AML-193 (cell line): ENCODE measurements at places on chromosomes 16 and 17.

DNA sequence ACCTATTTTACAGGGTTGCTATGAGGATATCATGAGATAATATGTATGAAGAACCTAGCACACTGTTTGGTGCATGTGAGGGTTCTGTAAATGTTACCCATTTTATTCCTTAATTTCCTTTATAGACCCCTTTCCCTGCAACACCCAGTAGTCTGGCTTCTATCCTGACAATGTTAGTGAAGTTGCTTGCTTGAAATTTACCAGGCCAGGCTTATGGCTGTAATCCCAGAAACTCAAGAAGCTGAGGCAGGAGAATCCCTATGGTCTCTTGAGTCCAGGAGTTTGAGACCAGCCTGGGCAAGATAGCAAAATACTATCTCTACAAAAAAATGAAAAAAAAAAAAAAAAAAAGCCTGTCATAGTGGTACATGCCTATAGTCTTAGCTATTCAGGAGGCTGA lies 722.0 kb downstream of the MAF start:
- no peak for DNase-seq

- no peak for DNase-seq
Observed at GRCh38 chr16:74451951-74452758, 30.9 kb upstream of the CLEC18B start.

- DNase-seq, result no peak
Observed at GRCh38 chr17:12613566-12613965, 52.1 kb upstream of the MYOCD start.

DNA sequence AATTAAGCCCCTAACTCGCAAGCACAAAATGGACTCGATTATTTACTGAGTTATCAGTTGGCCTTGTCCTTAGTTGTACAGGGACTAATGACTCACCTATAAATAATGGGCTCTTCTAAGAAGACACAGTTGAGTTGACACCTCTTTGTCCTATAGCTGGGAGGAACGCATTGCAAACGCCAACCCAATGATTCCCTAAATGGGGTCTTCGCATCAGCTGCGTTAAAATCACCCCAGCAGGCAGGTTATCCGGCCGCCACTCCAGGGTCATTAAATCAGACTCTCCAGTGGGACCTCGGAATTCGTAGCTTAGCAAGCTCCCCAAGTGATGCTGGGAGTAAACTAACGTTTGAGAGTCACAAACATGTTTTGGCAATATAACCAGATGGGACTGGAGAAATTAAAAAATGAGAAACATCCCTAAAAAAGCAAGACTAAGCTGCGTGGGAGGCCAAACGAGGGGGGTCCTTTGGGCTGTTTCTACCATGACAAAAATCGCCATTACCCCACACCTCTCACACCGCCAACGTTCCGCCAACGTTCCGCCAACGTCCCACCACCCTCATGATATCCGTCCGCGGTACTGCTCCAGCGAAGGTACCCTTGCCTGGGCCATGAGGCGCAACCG lies 932 bp upstream of the NFE2L1 start:
- no peak for DNase-seq

DNA sequence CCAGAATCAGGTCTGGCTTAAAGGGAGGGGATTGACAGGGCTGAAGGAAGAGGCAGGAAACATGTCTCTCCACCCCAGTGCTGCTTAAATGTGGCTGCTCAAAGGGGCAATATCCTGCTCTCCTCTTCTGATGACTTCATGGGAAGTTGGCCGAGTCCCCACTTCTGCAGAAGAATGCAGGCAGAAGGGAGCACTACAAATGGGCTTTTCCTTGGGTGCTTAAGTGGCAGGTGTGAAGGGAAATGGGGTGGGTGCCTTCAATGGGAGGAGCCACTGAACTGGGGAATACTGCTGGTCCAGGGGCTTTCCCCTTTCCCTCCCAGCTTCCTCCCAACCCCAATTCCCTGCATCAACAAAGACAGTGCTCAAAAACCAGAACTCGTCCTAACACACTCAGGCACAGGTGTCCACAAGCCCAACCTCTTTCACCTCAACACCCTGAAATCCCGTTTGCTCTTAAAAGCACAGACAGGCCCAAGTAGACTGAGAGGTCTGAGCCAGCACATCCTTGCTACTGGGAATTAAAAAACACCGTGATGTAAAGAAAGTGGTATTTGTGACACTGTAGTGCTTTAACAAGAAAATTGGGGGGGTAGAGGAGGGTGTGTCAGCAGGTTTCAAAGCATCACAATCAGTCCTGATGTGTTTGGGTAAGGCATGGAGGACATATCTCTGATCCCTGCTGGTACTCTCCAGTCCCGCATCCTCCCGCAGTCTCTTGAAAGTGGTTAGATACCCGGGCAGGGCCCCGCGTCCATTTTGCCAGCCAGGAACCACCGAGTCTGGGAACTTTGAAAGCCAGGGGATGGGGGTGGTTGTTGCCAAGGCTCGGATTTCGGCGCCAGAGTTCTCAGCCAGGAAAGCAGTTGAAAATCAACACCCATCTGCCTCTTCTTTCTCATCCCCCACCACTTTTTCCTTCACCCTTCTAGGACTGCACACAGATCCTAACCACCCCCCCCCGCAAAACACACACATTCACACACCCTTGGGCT lies 1.6 kb downstream of the CA10 start:
- DNase-seq, result no peak

GRCh38 chr17:73291260-73291801 lies 20.5 kb downstream of the CDC42EP4 start:
- peak; percentile 79 for DNase-seq

DNA sequence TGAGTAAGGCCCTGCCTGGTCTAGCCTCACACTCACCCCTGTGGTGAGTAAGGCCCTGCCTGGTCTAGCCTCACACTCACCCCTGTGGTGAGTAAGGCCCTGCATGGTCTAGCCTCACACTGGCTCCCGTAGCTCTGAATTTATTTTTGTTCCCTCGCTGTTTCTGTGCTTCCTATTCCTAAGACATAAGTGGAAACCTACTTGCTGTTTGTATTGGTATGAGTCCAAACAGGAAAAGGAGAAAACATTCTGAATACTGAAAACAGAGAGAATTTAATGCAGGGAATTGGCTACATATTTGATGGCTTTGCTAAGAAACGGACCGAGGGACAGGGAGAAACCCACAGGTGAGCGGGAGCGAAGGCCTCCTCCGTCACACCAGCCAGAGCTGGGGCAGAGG lies 267.8 kb downstream of the FOXL1 start:
- DNase-seq, result no peak

DNA sequence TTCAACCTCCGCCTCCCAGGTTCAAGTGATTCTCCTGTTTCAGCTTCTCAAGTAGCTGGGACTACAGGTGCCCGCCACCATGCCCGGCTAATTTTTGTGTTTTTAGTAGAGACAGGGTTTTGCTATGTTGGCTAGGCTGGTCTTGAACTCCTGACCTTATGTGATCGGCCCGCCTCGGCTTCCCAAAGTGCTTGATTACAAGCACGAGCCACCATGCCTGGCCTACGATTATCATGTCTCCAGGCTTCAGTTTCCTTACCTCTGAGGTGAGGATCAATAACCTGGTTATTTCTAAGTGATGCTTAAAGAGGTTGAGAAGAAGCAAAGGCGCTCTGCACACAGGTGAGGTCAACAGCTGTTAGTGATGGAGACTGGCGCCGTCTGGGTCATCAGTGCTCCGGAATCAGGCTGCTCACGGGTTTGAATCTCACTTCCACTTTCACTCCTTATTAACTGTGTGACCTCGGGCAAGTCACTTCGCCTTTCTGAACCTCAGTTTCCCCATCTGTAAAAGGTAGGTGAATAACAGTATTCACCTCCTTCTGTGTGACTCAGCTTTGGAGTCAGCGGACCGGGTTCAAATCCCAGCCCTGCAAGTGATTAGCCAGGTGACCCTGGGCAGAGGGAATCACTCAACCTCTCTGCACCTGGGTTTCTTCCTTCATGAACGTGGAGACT lies 745 bp upstream of the ABCC1 start:
- no peak for DNase-seq

DNA sequence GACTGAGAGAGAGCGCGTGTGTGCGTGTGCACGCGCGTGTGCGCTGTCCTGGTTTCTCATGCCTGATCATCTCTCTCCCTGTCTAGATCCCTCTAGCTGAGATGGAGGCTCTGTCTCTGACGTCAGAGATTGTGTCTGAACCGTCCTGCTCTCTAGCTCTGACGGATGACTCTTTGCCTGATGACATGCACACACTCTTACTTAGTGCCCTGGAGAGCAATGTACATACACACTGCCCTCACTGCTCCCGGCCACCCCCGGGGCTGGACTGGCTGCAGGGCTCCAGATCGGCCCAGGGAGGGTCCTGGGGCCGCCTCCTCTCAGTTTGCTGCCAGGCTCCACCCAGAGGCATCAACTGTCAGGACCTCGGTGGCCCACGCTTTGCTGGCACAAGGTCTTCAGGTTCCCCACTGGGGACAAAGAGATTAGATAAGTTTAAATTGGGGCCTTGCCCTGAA lies 13.1 kb upstream of the ABCC3 start:
- no peak for DNase-seq

- no peak for DNase-seq
Observed at GRCh38 chr16:4534151-4534790, 4.3 kb downstream of the CDIP1 start.

DNA sequence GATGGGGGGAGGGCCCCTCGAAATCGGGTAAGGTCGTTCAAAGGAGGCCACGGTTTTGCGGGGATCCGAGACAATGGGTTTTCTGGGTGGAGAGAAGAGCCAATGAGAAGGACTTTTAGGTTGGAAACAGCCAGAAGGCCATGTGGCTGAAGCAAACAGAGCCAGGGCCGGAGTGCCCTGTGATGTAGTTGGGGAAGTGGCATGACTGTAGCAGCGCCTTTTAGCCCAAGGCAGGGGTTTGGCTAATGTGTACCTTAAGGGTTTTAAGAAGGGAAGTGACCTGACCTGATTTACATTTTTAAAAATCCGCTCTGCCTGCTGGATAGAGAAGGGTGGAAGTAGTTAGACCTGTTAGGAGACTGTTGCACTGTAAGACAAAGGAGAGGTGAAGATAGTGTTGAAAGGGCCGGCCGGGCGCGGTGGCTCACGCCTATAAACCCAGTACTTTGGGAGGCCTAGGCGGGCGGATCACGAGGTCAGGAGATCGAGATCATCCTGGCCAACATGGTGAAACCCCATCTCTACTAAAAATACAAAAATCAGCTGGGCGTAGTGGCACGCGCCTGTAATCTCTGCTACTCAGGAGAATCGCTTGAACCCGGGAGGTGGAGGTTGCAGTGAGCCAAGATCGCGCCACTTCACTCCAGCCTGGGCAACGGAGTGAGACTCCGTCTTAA lies 1.0 kb downstream of the LYRM1 start:
- DNase-seq, result peak; percentile 45
